ENCODE measurements at places on chromosomes 5 and 9.

DNA sequence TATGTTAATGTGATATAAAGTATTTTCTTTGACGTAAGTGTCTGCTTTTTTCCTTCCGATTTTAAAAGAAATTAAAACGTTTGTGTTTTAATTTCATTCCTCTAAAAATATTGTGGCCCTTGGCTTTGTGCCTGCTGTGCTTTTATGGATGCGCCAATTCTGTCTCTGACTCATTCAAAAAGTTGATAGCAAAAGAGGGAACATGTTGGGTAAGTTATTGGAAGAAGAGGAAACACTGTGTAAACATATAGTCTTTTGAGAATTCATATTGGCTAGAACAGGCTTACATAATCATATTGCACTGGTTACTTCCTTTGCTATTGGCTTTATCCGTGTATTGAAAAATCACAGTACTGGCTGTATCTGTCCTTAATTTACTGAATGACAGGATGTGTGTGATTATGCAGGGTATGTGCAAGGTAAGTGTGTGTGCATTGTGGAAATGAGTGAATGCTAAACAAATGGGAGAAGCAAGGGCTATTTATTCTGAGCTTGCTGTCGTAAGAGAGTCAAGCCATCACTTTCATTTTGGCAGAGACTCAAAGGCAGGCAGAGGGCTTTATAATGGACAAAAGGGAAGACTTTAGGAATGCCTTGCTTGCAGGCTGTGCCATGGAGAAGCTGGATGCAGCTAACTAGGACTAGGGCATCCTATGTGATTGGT, 67.8 kb downstream of the SGCD start:
- no peak for DNase-seq

- DNase-seq: no peak
These were observed 301.9 kb downstream of the RASEF start for GRCh38 chr9:82761027-82761426.

GRCh38 chr9:32011049-32011448, 373.4 kb upstream of the ACO1 start:
- no peak for DNase-seq

DNA sequence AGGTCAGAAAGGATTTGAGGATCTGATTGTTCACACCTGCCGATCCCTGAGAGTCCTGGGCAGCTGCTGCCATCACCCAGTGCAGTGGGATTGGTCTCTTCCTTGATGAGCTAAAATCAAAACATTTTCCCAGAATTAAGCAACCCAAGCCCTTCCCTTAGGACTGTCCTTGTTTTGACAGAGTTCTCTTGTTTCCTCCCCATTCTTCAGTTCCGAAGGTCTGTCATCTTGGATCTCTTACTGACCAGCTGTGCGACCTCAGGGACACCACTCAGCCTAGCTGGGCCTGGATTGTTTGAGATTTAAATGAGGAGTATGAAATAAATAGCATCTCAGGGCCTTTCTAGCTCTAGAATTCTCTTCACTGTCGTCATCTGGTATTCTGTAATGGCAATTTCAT, 90.3 kb upstream of the IQGAP2 start:
- DNase-seq: no peak

GRCh38 chr9:36486933-36487481, 85.7 kb upstream of the MELK start:
- no peak for DNase-seq

All from stimulated activated CD8-positive, alpha-beta memory T cell treated with anti-CD3 and anti-CD28 coated beads, Interleukin-7, amount 100 ng/mL, for 1 hour (primary cell).